Stimulated activated CD8-positive, alpha-beta memory T cell treated with anti-CD3 and anti-CD28 coated beads, Interleukin-2, amount 100 ng/mL, for 1 hour (primary cell): ENCODE measurements at places on chromosomes 11 and 22.

DNA sequence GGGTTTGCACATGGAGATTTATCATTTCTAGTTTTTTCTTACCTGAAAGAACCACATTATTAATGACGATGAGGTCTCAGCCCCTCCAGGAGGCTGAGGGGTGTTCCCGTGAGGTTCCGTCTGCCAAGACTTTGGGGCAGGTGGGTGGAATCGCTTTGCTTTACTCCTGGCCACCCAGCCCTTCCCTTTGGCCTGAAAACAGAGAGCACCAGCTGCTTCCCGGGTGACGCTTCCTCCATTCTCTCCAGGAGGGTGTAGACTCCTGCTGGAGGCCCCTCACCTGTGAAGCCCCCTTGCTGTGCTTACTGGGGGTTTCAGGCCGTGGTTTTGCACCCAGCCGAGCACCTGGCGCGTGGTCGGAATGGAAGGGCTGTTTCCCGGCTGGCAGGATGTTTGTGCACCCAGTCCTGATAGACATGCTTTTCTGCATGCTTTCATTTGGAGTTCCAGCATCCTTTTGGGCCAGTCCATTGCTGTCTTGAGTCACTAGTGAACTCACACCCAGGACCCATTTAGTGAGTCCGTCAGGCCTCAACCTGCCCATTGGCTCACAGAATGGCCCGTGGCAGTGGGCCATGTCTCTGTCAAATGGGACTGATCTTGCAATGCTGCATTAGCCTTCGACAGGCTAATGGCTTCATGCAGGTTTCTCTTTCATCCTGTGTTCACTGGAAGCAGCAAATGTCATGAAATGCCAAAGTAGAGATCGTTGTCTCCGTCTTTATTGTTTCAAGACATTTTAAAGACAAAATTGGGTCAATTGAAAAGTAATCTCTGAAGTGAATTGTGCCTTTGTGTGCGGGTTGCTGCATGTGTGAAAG, 360.8 kb downstream of the TBC1D22A start:
- DNase-seq, result no peak

DNA sequence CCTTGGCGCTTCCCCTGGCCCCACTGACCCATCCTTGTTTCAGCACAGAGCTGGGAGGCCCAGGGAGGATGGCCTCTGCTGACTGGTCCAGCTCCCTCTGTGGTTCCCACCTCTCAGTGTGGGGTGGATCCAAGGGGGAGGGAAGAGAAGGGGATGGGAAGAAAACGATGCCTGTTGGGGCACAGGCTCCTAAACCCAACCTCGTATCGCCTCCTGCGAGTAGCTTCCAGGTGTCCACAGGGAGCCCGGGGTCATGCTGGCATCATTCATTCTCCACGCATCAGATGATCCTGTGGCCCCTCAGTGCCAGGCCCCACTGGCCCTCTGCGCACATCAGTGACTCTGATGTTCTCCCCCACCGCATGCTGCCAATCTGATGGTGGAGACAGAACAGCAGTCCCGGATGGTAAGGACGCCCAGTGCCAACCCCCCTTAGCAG, 5.1 kb downstream of the MYEOV start:
- DNase-seq, result no peak

DNA sequence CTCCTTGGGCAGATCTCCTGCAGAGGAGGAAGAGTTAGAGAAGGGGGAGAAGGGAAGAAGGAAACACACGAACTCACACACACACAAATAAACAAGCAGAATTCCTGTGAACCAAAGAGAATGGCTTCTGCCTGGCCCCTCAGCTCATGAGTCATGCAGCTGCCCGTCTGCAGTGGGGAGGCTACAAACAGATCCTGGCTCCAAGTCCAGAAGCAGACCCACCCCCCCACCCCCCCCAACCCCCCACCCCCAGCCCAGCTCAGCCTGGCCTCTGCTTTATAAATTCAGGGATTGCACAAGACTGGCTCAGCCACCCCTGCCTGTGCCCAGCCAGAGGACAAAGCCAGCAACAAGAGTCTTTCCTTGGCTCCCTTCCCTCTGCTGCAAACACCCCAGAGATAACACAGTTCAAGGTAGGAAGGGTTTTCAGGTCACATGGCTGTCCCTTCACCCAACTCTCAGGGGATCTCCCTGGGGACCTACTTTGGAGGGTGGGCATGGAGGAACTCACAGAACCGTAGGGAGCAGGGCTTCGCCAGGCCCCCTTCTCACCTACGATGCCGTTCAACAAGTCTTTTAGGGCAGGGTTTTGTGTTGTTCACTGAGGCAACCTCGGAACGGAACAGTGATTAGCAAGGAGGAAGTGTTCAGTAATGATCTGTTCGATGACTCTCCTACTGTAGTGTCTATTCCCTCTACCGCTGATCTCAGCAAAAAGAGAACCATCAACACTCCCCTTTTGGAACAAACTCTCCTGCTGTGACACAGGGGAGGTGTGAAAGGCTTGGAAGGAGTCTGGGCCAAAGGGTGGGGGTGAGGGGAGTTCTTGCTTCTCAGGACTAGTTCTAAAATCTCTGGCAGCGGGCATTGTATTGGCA, 35.5 kb downstream of the RPL27A start:
- no peak for DNase-seq

DNA sequence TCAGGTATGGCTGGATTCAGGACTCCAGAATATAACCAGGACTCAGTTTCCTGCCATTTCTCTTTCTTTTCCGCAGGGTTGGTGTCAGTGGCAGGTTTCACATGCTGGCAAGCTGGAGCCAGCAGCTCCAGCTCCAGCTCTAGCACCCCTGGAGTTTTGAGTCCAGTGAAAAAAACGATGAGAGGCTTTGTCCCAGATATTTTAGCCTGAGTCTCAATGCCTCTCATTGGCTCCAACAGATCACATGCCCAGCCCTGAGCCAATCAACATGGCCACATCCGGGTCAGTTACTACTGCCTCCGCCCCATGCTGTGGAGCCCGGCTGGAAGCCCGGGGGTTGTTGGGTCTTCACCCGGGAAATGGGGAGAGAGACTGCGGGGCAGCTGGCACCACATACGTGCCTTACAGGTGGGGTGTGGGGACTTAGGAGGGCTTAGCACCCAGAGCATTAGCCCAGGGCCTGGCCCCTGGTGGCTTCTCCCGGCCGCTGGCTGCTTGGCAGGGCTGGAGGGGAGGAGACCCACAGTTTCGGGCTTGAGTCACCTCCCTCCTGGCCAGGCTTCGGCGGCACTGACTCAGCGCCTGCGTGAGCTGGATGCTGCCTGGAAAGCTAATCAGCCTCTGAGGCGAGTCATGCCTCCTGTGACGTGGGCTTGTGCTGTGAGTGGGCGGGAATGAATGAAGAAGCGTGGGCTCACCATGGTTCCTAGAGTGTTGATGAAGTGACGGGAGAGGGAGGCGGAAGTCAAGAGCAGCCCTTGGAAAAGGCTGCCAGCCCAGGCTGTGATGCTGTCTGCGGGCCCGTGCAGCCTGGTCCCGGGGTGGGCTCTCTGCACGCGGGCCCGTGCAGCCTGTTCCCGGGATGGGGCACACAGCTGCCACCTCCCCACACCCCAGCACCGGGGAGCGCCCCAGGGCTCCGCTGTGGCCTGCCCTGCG, 15.3 kb upstream of the MRTFA start:
- peak; percentile 58 for DNase-seq

DNA sequence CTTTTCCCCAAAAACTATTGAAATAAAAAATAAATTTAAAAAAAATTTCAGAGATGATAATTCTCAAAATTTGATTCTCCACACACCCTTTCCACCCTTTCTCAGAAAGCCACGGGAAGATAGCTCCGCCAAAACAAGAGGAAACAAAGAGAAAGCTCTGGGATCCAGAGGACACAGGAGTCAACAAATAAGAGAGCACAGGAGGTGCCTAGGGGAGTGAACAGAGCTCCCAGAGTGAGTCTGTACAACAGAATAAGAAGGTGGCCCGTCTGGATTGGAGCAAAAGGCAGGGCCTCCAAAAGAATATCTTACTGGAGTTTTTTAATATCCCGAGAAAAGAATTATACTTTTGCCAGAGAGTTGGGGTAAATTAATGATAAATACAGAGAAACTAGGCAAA, 96.3 kb upstream of the DRD2 start:
- no peak for DNase-seq

DNA sequence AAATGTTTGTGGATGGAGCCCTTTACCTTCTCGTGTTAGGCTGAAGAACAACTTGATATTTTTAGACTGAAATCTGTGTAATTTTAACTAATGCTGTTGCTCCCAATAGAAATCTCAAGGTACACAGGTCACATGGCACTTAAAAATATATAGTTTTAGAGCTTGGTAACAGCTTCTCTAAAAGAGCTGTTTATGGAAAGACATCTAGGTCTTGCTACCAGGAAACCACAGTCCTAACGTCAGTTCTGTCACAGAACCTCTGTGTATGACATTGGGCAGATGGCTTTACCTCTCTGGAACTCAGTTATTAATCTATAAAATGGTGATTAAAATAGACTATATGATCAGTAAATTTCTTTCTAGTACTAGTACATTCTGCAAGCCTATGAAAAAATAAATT, 35.4 kb downstream of the PAK1 start:
- DNase-seq, result no peak

DNA sequence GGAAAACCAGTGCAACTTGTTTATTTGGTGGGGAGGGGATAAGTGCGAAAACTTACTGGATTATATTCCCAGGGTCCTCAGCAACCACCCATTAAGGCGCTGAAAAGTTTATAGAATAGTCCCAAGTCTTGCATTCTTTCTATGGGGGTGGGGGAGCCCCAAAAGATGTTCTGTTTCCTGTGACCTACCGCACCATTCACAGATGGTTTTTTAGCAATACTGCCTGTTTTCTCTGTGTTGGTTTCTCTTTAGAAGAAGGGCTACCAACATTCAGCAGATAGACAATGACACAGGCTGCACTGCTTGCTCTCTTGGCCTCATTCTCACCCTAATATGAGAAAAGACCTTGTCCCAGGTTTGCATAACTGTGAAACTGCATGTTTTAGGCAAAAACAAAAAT, 86.5 kb downstream of the FAM76B start:
- DNase-seq, result no peak

- no peak for DNase-seq
Observed at GRCh38 chr11:87473174-87473573, 435.4 kb downstream of the TMEM135 start.

- no peak for DNase-seq
Observed at GRCh38 chr22:37386441-37386840, 40.8 kb downstream of the ELFN2 start.

GRCh38 chr11:64874308-64875240, 3.8 kb downstream of the EHD1 start:
- no peak for DNase-seq

DNA sequence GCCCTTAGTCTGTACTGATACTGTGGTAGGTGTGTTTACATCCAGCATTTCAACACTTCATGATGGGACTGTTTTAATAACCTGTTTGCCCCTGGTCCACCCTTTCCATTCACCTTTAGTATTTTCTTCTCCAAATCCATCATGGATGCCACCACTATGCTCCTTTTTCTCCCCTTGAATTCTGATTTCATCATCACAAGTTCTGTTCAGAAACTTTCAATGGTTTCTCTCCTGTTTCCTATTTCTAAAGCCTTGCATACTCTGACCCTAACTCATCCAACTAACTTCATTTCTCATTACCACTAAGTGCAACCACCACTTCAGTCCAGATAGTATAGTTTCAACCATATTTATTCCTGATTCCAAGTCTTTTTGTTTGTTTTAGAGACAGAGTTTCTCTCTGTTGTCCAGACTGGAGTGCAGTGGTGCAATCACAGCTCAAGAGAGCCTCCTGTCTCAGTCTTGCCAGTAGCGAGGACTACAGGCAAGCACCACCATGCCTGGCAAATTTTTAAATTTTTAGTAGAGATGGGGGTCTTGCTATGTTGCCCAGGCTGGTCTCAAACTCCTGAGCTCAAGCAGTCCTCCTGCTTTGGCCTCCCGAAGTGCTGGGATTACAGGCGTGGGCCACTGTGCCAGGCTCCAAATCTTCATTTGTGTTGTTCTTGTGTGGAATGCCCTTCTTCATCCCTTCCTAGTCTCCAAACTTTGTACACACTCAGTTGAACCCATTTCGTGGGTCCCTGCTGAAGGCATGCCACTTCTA, 1.2 kb upstream of the LIN7C start:
- DNase-seq, result no peak

DNA sequence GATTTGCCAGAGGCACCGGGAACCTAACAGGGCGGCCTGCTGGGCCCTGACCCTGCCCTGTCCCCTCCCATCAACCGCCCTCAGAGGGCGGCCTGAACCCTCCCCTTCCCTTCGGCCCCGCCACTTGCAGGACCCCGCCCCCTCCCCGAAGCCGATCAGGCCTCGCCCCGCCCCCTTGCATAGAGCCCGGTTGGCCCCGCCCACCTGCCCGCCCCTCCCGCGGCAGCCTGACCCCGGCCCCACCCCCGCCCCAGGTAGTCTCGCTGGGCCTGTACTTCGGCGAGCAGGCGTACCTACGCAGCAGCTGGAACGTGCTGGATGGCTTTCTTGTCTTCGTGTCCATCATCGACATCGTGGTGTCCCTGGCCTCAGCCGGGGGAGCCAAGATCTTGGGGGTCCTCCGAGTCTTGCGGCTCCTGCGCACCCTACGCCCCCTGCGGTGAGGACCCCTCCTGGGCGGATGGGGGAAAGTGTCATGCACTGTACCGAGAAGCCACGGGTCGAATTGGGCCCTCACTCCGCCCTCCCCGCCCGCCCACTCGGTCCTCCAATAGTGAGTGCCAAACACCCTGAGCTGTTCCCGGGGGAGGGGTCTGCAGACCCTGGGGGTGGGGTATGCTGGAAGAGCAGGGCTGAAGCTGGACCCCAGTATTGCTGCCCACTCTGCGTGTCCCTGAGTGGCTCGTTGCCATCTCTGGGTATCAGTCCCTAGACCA, 94.1 kb downstream of the CACNA1I start:
- DNase-seq, result no peak

DNA sequence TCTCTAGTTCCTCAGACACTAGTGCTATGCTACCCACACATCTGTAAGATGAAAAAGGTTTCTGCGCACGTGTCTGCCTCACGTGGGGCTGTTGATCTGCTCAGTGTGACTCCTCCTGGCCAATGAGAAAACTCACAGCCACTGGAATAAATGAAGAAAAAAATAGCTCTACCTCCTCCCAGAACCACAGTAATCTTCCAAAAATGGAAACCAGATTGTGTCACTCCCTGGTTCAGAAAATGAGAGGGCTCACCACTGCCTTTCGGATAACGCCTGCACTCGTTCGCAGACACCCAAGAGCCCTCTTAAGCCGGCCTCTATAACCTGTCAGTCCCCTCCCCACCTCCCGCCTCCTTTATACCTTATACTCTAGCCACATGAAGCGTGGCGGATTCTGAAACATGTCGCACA, 5.1 kb downstream of the APBB1 start:
- peak; percentile 33 for DNase-seq

DNA sequence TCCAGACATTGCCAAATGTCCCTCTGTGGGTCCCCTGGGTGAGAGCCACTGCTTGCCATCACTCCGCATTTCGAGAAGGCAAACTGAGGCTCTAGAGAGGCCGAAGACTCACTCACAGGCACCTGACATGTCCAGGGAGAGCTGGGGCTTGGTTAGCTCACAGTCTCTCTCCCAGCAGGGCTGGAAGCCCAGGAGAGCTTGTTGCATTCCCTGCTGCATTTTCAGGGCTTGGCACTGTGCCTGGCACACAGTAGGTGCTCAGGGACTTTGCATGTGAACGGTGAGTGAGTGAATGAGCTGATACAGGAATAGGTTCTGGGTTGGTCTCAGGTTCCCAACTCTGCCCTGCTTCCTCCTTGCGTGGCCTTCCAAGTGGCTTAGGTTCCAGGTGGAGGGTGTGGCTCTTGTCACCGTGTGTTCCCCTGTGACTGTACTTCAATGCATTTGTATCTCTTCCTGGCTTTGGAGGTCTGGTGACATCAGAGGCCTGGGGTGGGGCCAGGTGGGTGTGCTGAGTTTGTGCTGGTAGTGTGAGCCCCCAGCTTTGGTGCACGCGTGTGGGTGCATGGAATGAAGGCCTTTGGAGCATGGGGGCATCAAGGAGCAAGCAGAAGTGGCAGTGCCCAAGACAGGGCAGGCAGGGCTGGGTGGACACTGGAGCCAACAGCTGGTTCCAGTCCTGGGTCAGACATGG, 18.4 kb upstream of the SMIM38 start:
- no peak for DNase-seq
